ENCODE measurements at places on chromosomes 6 and 20. TPM values are rescaled to one million over a fixed set of nuclear protein-coding genes. Genes with fewer than 3 reads are reported as not detected.

- DNase-seq = peak; percentile 61
These were observed 715 bp downstream of the PSMF1 start for GRCh38 chr20:1119128-1119505.

DNA sequence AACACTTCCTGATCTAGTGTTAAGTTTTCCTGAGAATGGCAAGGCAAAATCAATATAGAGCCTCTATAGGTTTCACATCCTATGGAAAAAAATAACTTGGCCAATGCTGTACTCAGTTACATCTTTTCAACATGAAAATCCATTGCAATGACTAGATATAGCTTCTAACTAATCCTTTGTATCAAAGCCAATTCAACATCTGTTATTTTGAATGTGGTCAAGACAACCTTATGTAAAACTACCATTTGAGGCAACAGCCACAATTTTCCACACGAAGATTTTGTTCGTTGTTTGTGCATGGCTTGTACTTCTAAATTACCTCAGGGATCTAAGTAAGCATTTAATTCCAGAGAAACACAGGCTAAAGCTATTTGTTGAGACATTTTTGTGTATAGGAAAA lies 637.8 kb upstream of the EYS start:
- no peak for DNase-seq

- no peak for DNase-seq
These were observed at the start of gene RAET1L for GRCh38 chr6:150025201-150025917. Gene RAET1L, minus strand, starts transcription at chr6:150025532. Its CDS starts 61 bp downstream, at chr6:150025471.

GRCh38 chr20:9928955-9929354 lies 90.1 kb upstream of the PAK5 start:
- DNase-seq = no peak

Gene APMAP
- 56.4 TPM for total RNA-seq

GRCh38 chr6:117985916-117986315 lies 78.9 kb downstream of the SLC35F1 start:
- no peak for DNase-seq

DNA sequence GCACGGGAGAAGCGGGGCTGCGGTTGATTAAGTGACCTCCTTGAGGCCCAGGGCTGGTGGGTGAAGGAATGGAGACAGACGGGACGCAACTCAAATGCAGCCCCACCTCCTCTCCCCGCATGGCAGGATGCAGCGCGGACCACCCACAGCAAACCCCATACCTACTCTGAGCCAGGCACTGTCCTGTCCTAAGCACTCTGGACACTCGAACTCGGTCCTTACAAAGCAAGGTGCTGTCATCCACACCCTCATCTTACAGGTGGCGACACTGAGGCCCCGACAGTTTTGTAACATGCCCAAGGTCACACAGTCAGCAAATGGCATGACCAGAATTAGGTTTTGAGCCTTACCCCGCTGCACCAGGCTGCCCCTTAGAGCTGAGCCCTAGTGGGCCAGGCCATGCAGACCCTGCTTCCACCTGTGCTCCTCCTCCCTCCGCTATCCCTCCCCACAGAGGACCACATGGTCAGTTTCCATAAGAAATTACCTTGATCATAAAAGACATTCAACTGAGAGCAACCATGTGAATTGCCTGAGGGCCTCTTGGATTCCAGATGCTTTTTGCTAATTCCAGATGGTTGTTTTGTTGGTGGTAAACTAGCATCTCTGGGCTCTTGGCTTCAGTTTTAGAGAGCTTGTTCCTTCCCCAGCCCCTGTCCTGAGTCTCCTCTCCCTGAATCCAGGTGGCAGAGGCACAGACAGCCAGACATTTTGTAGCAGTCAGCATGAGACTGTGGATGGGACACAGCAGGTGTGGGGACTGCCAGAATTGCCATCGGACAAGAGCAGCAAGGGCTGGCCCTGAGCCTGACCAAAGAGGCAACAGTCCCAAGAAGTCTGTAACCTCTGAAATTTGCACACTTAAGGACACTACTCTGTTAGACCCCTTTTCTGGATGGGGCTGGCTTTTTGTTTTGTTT lies 171.9 kb upstream of the PMEPA1 start:
- DNase-seq = no peak

GRCh38 chr6:1477432-1478090 lies 88.2 kb downstream of the FOXF2 start:
- DNase-seq = no peak

GRCh38 chr20:39016506-39016905 lies 54.4 kb downstream of the DHX35 start:
- no peak for DNase-seq

- DNase-seq = no peak
These were observed 399.0 kb downstream of the CDKAL1 start for GRCh38 chr6:20933057-20933788.

Gene EFCAB8
- 0.54 TPM for total RNA-seq

Gene TSPO2
- not detected for total RNA-seq

GRCh38 chr20:42756991-42757390 lies 432.7 kb downstream of the PTPRT start:
- DNase-seq = no peak
